Fibroblast of upper back skin (primary cell): ENCODE measurements at places on chromosomes 3 and 15.

DNA sequence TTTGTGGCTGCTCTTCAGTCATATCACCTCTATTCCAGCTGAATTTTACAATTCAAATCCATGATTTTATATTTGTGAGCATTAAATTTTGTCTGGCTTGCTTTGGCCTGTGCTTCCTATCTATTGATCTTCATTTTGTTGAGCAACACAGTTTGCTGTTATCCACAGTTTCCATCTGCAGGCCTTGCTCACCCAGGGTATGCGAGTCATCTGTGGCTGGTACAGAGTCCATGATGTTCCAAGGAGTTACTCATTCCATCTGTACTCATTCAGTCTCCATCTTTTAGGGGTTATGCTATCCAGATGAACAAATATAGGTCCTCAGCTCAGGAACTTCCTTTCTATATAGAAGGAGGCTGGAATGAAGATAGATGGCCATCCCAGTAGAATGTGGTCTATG, 70.1 kb upstream of the CCK start:
- DNase-seq = no peak

GRCh38 chr15:40272485-40273056, 10.3 kb downstream of the ANKRD63 start:
- DNase-seq = no peak

- DNase-seq = no peak
Measured at GRCh38 chr3:5144316-5144994, 22.4 kb downstream of the ARL8B start.

GRCh38 chr3:177419904-177420601, 222.8 kb upstream of the TBL1XR1 start:
- no peak for DNase-seq

DNA sequence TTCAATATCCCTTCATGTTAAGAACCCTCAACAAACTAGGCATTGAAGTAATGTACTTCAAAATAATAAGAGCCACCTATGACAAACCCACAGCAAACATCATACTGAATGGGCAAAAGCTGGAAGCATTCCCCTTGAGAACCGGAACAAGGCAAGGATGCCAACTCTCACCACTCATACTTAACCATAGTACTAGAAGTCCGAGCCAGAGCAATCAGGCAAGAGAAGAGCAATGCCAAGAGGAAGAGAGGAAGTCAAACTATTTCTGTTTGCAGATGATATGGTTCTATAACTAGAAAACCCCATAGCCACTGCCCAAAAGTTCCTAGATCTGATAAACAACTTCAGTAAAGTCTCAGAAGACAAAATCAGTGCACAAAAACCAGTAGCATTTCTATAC, 161.9 kb downstream of the UBE2E2 start:
- no peak for DNase-seq

GRCh38 chr3:461006-461405, 264.4 kb downstream of the CHL1 start:
- DNase-seq = no peak

GRCh38 chr3:52512105-52512504, 17.0 kb downstream of the STAB1 start:
- DNase-seq = no peak

- DNase-seq = no peak
Measured at GRCh38 chr15:52414936-52415335, 113.7 kb downstream of the MYO5A start.

GRCh38 chr3:71454512-71455403, 128.8 kb downstream of the FOXP1 start:
- DNase-seq = no peak

DNA sequence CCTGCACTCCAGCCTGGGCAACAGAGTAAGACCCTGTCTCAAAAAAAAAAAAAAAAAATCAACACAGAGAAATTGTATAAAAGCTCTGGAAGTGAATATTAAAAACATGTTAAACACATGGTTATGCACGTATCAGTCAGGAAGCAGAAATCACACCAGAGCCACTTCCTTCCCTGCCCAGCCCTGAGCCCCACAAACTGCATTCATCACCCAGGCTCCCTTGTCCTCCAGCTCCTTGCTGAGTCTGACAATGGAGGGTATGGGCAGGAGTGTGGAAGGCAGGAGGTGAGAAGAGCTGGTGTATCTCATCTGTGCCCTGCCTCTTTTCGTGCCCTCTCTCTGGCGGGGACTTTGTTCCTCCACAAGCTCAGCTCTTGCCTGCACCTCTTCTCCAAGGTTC, 12.1 kb upstream of the LOXL1 start:
- DNase-seq = no peak

GRCh38 chr3:10356461-10356981, 35.6 kb upstream of the SEC13 start:
- no peak for DNase-seq

DNA sequence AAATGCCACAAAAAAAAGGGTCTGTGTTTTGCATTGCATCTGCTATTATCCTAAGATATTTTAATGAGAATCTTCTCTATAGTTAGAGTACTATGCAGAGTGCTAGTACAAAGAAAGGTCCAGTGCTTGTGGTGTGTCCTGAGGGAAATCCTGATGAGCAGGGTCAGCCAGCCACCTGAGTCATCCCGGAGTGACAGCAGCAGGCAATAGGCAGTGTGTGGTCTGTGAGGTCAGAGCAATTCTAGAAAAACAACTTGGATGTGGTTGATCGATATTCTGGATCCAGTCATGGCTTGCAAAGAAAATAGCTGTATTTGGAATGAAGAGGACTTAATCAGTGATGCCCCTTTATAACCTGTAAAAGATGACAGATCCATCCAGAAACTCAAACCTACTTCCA, 119.2 kb downstream of the CTNNB1 start:
- DNase-seq = peak; percentile 49

GRCh38 chr3:160678292-160678842, 1.4 kb downstream of the ARL14 start:
- DNase-seq = peak; percentile 21
